Muscle of leg (tissue), 16 donors: ENCODE measurements at places on chromosomes 6 and 20. TPM values are rescaled to one million over a fixed set of nuclear protein-coding genes. Genes with fewer than 3 reads are reported as not detected.
A peak's percentile ranks its signal among the peaks of the same experiment; 100 is the strongest.

The PSORS1C2 gene
- not detected for total RNA-seq

- H3K4me1 ChIP-seq = peaks cover 27% of the 10 kb centered on the region
- peak overlapping the region; percentile 47 for H3K4me3 ChIP-seq
- peaks cover 45% of the 10 kb centered on the region for H3K27me3 ChIP-seq
- peak overlapping the region; percentile 73 for H3K27ac ChIP-seq
These were observed 536 bp upstream of the FNDC1 start for GRCh38 chr6:159168536-159169192.

DNA sequence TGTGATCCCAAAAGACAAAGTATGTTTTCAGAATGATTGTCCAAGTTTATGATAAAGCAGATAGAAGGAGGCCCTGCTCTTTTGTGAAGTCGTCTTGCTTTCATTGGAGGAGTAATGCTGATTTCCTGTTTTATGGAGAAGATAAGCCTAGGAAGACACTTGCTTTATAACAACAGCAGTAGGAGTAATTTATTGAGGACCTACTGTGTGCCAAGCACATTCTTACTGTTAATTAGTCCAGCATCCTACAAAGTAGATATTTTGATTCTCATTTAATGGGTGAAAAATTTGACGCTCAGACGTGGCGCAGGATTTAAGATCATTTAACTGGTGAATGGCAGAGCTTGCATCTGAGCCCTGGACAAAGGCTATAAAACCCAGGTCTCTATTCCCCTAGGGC lies 87.6 kb downstream of the ZDHHC14 start:
- DNase-seq = no peak
- H3K27ac ChIP-seq = no peak overlapping the region
- no peaks in the 10 kb centered on the region for H3K27me3 ChIP-seq

- DNase-seq = no peak
- peaks cover 2% of the 10 kb centered on the region for H3K4me1 ChIP-seq
- no peak overlapping the region for H3K27ac ChIP-seq
- peak overlapping the region; percentile 33 for H3K4me3 ChIP-seq
- H3K36me3 ChIP-seq = no peaks in the 10 kb centered on the region
- peaks cover 39% of the 10 kb centered on the region for H3K27me3 ChIP-seq
These were observed 7.4 kb upstream of the SLC12A5 start for GRCh38 chr20:46021361-46022359.

DNA sequence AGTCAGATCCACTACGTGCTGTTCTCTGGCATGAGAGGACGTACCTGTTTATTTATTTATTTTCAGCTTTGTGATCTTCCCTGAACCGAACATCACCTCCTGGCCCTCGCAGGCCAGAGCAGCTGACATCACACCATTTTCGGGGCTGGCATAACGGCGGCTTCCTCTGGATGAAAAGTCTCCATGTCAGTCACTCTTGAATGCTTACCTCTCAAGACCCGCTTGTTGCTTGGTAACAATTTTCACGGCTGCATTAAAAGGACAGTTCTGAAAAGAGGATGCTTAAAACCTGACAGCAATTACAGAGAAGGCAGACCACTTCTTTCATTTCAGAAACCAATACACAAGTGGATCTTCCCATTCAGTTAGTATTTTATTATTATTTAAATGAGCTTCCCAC lies 159.8 kb upstream of the CDH4 start:
- no peak overlapping the region for H3K4me3 ChIP-seq
- DNase-seq = no peak
- no peaks in the 10 kb centered on the region for H3K4me1 ChIP-seq
- peaks cover 2% of the 10 kb centered on the region for H3K27me3 ChIP-seq
- no peaks in the 10 kb centered on the region for H3K36me3 ChIP-seq

DNA sequence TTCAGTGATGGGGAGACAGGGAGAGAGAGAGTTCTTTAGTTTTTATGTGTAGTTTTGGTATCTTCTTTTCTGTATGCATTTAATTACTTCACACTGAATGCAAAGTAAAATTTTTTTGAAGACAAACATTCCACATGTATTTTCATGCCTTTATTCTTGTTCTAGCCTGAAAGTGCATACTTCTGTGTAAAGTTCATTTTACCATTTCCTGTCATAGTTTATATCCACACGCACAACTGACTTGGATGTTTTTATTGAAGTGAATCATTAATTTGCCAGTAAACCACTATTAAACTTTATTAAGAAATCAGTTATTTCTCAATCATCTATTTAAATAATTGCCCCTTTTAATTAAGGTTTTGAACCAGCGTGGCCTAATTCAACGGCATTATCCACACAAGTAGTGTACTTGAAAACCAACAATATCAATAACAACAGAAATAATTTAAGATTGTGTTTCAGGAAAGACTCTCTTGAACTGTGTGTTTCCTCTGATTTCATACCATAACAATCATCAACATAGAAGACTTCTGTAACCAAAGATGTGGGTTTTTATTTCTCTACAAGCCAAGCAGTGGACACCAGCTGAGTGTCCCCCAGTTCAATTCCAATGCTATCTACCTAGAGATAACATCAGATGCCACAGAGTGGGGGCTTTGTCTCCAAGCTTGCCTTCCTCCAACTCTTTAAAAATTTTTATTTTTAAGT lies 512.7 kb upstream of the JAG1 start:
- H3K4me1 ChIP-seq = no peaks in the 10 kb centered on the region
- no peak overlapping the region for H3K4me3 ChIP-seq
- no peaks in the 10 kb centered on the region for H3K36me3 ChIP-seq
- no peak overlapping the region for H3K27ac ChIP-seq
- no peaks in the 10 kb centered on the region for H3K27me3 ChIP-seq

DNA sequence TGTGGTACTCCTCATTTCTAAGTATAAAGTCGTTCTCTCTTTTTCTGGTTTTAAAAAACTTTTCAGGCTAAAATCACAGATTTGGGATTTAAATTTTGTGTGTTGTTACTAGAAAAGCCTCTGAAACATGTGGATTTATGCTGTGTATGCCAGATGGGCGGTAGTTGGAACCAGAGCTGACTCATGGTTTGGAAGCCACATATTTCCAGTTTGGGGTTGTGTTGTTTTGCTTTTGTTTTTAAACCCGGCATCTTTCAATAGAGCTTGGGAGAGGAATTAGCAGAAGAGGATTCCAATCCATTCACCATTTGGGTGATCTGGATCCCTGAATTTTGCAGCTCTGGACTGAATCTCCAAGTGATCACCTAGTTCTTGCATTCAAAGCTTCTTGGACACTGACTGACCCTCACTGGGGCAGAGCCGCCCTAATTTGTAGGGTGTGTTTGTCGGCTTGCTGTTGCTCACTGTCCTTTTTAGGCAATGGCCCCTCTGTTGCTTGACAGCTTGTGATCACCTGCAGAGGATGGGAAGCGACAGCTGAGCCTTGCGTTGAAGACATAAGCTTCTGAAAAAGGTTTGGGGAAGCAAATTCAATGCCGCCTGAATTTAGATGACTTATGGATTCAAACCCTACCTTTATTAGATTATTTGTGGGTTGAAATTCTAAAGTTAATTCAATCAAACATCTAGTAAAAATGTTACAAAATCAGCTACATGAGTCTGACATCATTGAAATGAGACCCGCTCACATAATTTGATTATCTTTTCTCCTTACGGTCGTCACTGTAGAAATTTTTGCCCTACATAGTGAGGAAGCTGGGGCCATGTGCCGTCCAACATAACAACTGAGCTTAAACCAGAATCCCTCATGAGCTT lies 79.9 kb upstream of the CD83 start:
- peak; percentile 79 for DNase-seq
- H3K4me3 ChIP-seq = no peak overlapping the region
- H3K27ac ChIP-seq = no peak overlapping the region
- H3K4me1 ChIP-seq = peaks cover 11% of the 10 kb centered on the region
- H3K36me3 ChIP-seq = no peaks in the 10 kb centered on the region

DNA sequence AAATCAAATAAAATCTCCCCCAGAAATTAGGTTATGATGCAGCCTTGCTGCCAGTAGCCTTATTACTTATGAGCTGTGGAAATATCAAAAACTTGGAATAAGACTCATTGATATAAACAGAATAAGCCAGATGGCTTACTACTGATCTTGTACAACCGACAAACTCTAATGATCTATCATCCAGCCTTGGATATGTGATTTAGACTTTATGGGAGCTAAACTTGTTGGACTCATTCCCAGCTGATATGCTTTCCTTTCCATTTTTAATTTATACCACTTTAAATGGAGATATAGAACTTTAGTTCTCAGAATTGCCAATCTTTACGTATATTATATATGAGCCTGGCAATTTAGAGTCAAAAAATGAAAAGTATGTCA lies 5.0 kb downstream of the UST start:
- peaks cover 24% of the 10 kb centered on the region for H3K4me1 ChIP-seq
- H3K27me3 ChIP-seq = peaks cover 24% of the 10 kb centered on the region
- H3K4me3 ChIP-seq = no peak overlapping the region
- H3K27ac ChIP-seq = no peak overlapping the region
- no peak for DNase-seq

DNA sequence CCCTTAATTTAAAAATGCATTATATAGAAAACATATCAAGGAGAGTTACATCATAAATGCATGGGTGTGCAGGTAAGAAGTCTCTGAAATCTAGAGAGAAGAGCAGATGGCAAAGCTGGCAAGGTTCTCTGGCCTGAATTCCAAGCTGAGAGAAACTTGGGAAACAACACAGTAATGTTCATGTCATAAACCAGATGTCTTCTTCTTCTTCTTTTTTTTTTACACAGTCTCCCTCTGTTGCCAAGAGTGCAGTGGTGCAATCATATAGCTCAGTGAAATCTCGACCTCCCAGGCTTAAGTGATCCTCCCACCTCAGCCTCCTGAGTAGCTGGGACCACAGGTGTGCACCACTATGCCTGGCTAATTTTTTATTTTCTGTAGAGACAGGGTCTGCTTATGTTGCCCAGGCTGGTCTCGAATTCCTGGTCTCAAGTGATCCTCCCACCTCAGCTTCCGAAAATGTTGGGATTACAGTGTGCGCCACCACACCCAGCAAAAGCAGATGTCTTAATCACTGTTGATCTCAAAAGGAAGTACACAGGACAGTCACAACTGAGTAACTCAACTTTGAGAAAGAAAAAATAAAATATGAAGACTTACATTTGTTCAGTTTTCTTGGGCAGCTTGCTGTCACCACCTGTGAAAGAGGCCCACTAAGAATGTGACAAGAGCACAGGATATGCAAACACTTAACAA lies 77.3 kb downstream of the DNAAF9 start:
- H3K36me3 ChIP-seq = peaks cover 51% of the 10 kb centered on the region
- DNase-seq = peak; percentile 37

The ADGRF1 gene
- not detected for total RNA-seq

DNA sequence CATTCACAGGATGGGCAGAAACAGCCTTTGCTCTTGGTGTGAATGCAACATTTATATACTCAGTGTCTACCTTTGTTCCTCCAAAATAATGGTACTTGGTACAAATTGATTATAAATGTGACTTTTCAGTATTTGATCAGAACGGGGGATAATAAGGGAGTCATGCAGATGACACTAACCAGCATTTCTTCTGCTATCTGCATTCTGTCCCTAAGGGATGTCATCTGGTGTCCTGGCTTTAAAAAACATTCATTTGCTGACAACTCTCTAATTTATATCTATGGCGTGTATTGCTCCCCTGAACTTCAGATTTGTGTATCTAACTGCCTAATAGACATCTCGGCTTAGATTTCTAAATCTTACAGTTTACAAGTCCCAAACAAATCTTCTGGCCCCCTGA lies 76.4 kb upstream of the FLRT3 start:
- H3K36me3 ChIP-seq = no peaks in the 10 kb centered on the region
- no peak for DNase-seq
- peaks cover 3% of the 10 kb centered on the region for H3K4me1 ChIP-seq
- no peaks in the 10 kb centered on the region for H3K27me3 ChIP-seq

DNA sequence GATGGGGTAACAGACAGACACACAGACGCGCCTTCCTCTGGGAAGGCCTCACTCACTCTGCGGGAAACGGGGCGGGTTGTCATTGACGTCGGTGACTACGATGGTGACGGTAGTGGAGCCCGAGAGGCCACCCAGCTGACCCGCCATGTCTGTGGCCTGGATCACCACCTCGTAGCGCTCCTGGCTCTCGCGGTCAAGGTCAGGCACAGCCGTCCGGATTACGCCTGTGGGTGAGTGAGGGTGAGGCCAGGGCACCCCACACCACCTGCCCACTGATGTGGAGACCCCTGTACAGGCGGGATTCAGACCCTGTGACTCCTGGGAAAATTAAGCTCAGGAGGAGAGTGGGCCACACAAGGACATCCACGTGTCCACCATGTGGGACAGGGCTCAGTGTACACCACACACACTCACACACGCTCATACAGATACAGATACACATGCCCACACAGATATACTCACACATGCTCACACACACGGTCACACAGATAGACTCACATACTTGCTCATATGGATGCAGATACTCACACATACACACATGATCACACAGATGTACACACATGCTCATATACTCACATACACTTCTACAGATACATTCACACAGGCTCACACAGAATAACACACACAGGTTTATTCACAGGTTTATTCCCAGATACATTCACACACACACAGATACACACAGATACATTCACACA lies 91.4 kb downstream of the CDH22 start:
- no peak overlapping the region for H3K27ac ChIP-seq
- peaks cover 16% of the 10 kb centered on the region for H3K27me3 ChIP-seq

DNA sequence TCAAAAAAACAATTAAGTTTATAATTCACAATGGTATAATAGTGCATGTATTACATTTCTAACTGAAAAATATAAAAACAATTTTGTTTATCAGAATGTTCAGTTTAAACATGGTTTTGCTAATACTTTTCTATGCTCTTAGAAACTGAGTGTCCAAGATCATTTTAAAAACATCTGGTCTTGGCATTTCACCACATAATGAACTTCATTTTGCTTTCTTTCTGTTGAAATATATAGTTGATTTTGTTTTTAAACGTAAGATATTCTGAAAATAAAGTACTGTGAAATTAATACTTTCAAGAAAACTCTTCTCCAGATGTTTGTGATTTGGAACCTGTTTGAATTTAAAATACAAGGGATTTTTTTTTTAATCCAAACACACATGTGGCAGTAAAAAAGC lies 264.4 kb downstream of the COL12A1 start:
- no peak overlapping the region for H3K4me3 ChIP-seq
- H3K36me3 ChIP-seq = no peaks in the 10 kb centered on the region
- H3K4me1 ChIP-seq = peaks cover 2% of the 10 kb centered on the region

The SAMD10 gene
- total RNA-seq = 1.5 TPM

GRCh38 chr6:103284835-103285234 lies 1574.9 kb downstream of the HACE1 start:
- no peaks in the 10 kb centered on the region for H3K27me3 ChIP-seq
- H3K27ac ChIP-seq = no peak overlapping the region
- DNase-seq = no peak
- no peaks in the 10 kb centered on the region for H3K4me1 ChIP-seq
- H3K36me3 ChIP-seq = no peaks in the 10 kb centered on the region

The OPRL1 gene
- total RNA-seq = 0.93 TPM

The CLPSL2 gene
- not detected for total RNA-seq

The ANGPT4 gene
- total RNA-seq = 0.04 TPM
